ENCODE measurements at places on chromosomes 12 and 14. TPM values are rescaled to one million over a fixed set of nuclear protein-coding genes. Genes with fewer than 3 reads are reported as not detected.

Gene KLHDC1
- 0.99 TPM for total RNA-seq

DNA sequence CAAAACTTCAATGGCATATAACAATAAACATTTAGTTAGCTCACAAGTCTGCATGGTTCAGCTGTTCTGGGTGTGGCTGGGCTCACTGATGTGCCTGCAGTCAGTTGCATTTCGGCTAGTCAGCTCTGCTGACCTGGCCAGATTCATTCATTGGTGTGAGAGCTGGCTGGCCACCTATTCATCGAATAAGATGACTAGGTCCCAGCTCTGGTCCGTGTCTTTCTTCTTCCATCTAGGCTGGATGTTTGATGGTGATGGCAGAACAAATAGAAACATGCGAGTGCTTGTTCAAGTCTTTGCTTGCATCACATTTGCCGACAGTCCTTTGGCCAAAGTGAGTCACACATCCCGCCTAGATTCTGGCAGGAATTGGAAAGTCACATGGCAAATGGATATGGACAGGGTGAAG is 203.3 kb upstream of the CRY1 start:
- no peak for DNase-seq

DNA sequence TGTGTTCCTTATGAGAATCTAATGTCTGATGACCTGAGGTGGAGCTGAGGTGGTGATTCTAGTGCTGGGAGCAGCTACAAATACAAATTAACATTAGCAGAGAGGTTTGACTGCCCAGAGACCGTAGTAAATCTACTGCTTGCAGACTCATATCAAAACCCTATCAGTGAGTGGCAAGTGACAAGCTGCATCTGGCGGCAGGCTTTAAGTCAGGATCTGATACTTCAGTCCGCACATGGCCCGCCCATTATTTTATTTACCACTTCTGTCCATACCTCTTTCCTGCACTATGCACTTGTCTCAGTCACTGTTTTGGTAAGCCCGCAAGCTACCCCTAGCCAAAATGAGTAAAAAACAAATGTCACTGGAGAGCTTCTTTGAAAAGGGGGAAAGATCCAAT is 11.4 kb downstream of the CEP128 start:
- DNase-seq = no peak

Gene FAM181A
- not detected for total RNA-seq

DNA sequence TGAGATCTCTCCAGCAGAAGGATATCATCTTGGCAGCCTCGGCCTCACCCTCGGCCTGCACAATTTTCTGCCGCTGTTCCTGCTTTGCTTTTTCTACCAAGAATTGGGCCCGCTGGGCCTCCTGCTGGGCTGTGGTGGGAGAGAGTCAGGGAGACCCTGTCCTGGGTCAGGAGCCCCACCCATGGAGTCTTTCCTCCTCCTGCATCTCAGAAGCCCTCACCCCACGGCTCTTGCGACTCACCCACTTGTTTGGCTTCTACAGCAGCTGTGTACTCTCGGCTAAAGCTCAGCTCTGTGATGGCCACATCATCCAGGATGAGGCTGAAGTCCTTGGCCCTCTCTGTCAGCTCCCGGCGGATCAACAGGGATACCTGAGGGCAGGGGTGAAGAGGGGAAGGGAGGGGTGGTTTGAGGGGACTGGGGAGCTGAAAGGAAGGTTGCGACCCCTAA is 2.8 kb downstream of the PHB2 start:
- DNase-seq = no peak

Gene SLCO1C1
- total RNA-seq = 0.54 TPM

- no peak for DNase-seq
Measured at GRCh38 chr12:97745406-97746101, 282.9 kb downstream of the RMST start.

Gene PPP4R4
- total RNA-seq = 0.10 TPM

Gene UNC79
- not detected for total RNA-seq

DNA sequence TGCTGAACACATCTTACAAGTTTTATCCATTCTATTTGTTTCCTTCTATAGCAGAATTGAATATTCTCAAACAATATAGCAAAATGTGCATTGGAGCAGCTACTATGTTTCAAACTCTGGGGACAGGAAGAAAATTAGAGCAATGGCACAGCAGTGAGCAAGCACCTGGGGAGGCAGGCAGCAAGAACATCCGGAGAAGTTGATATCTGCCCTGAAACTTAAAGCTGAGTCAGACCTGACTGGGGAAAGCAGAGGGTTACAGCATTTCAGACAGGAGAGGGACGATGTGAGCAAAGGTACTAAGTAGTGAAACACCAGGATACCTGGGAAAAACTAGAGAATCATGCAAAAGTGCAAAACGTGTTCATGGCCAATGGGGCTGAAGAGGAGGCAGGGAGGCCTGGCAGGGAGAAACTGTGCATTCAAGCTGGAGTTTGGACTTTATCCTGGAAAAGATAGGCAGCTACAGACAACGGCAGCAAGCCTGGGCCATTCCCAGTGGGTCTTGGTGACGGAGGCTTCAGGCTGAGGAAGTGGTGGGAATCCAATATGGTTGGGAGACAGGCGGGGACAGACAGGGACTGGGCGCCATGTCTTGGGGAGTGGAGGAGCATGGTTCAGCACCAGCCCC is 118.0 kb upstream of the CDKN3 start:
- no peak for DNase-seq

GRCh38 chr14:81517798-81518398 is 15.8 kb downstream of the SEL1L start:
- DNase-seq = no peak

Gene MYO1H
- not detected for total RNA-seq

GRCh38 chr12:13205809-13206559 is 9.5 kb downstream of the EMP1 start:
- DNase-seq = peak; percentile 66

Gene RNF212B
- not detected for total RNA-seq

DNA sequence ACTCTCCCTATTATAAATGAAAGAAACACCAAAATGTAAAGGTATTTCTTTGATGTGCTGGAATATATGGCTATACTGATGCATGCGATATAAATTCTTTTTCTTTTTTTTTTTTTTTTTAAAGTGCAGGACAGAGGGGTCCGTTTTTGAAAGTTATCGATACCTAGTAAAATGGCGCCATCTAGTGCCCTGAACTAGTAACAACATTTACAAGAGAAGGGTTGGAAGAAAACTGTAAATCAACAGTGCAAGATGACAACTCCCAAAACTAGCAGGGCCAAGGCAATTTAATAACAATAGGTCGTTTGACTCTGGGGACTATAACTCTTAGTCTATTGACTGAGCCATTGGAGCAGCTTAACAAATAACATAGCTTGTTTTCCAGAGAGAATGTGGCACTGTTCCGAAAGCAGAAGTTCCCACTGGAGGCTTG is 137.7 kb downstream of the SPTSSA start:
- DNase-seq = peak; percentile 43

Gene MAPKAPK5
- total RNA-seq = 84.2 TPM

Gene NOPCHAP1
- total RNA-seq = 24.3 TPM

- no peak for DNase-seq
Measured at GRCh38 chr12:31248337-31248736, 77.6 kb downstream of the SINHCAF start.

- peak; percentile 80 for DNase-seq
Measured at GRCh38 chr14:78752518-78753188, 582.5 kb downstream of the NRXN3 start.

Gene DHRS2
- total RNA-seq = 3.0 TPM

DNA sequence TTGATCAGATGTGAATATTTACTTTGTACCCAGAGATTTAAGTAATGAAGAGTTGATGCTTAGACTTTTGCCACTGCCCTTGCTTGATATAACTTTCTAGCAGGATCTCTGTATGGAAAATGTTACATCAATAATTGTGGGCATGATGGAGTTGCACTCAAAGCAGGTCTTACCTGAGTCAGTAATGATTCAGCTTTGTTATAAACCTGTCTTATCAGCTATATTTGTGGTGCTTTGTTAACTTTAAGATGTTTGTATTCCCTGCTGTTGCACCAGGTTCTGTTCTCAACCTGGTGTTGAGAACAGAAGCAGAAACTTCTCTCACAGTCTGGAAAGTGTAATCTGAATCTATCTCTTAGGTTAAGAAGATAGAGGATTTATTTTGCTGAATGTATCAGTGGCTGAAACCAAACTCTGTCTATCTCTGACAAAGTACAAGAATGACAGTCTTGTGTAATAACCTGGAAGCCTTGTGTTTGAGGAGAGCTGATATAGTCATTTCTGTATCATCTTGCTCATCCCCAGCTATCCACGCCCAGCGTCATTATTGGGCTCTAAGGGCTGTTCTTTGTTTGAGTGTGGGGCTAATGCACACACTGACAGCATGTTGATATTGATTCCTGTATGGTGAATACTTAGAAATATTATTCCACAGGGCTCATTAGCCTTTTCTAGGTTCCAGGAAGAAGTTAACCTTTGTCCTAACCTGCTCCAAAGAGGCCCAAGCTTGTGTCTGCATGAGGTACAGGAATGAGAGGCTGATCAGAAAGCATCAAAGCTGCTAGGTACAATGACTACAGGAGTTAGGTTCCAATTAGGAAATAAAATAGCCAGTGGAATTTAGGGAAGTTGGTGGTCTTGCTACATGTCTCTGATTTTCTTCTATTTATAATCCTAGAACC is 3.6 kb downstream of the AKAP6 start:
- no peak for DNase-seq

- no peak for DNase-seq
Measured at GRCh38 chr14:37210448-37210847, 12.7 kb downstream of the MIPOL1 start.

GRCh38 chr12:76784600-76785051 is 20.7 kb downstream of the ZDHHC17 start:
- DNase-seq = no peak

GRCh38 chr14:101224356-101225156 is 321.0 kb upstream of the RTL1 start:
- no peak for DNase-seq

- DNase-seq = no peak
Measured at GRCh38 chr14:100054316-100055075, 10.7 kb upstream of the EVL start.

Gene CLMN
- total RNA-seq = 104 TPM

Gene CYP46A1
- not detected for total RNA-seq

DNA sequence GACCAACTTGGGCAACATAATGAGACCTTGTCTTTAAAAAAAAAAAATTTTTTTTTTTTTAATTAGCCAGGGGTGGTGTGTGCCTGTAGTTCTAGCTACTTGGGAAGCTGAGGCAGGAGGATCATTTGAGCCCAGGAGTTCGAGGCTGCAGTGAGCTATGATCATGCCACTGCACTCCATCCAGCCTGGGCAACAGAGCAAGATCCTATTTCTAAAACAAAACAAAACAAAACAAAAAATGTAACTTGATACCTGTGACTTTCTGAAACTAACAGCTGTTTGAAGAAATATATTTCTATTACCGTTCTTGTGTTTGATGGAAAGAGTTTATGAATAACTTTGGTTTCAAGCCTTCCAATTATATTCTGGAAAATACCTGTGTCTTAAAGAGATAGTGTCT is 1.7 kb upstream of the ACACB start:
- DNase-seq = no peak

Gene KCNC2
- total RNA-seq = not detected

Gene MYO1A
- 0.31 TPM for total RNA-seq

DNA sequence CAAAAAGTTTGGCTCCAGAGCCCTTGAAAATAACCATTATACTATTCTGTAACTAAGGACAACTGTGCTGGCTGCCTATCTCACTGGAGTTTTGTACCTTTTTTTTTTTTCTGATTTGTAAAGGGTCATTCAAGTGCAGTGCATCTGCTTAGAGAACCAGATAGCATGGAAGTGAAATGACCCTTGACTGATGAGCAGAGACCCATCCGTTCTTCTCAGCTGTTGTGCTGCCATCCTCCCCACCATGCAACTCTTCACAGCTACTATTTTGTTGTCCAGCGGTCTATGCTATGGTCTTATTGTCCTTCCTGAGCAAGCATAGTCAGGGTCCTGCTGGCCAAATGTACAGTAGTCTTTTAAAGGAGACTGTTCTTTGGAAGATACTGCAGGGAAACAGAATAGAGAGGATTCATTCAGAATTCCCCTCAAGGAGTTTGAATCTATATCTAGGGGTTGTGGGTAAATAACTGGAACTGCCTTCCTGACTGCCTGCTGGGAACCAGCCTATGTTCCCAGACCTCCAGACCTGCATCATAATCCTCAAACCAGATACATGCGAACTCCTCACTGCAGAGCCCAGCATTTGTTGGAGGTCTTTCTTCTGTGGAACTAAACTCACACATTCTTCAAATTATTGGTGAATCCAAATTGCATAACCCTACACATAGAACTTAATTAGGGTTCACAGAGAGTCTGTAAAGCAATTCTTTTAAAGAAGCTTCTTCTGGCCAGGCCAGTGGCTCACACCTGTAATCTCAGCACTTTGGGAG is 41.1 kb downstream of the GPR19 start:
- DNase-seq = no peak

DNA sequence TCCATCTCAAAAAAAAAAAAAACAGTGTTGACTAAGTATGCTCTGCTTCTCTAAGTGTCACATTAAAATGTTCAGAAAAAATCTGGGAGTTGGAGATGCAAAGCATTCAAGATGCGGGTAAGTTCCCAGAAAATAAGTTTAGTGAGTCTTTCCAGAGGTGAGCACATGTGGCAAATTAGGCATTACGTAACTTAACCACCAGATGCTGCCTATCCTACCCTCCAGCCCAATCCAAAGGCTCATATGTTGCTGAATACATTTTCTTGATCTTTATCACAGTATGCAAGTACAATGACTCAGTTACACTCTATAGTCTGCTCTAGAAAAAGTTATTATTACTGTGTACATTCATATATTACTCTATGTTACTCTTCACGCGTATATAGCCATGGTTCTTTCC is 3.6 kb downstream of the SLC2A14 start:
- no peak for DNase-seq

- peak; percentile 54 for DNase-seq
Measured at GRCh38 chr12:55729819-55730818, 1.3 kb upstream of the CD63 start.

DNA sequence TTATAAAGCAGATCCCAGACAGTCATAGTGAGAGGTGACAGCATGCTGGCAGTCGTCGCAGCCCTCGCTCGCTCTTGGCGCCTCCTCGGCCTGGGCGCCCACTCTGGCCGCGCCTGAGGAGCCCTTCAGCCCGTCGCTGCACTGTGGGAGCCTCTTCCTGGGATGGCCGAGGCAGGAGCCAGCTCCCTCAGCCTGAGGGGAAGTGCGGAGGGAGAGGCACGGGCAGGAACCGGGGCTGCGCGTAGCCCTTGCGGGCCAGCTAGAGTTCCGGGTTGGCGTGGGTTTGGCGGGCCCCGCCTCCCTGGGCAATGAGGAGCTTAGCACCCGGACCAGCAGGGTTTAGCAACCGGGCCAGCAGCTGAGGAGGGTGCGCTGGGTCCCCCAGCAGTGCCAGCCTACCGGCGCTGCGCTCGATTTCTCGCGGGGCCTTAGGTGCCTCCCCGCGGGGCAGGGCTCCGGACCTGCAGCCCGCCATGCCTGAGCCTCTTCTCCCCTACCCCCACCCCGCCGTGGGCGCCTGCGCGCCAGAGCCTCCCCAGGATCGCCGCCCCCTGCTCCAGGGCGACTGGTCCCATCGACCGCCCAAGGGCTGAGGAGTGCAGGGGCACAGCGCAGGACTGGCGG is 451.2 kb upstream of the DCN start:
- no peak for DNase-seq

Gene DLST
- 84.2 TPM for total RNA-seq

GRCh38 chr14:65403231-65403630 is 9.3 kb upstream of the FUT8 start:
- DNase-seq = no peak
